ENCODE measurements at places on chromosomes 7 and 10. TPM values are rescaled to one million over a fixed set of nuclear protein-coding genes. Genes with fewer than 3 reads are reported as not detected.

Gene GNAT3
- not detected for total RNA-seq

DNA sequence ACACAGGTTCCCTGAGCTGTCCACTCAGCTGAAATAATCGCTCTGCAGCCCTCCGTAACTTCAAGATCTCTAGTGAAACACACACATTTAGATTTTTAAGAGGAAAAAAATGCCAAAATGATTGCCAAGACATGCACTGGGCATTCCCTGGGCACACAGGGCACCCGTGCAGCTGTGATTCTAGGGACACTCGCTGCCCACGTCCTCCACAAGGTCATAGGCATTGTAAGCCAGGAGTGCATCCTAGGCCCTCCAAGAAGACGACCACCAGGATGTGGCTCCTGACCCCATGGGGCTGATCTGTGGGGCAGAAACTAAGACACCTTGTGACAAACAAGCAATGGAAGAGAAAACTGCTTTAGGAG, 563.3 kb downstream of the PTPRN2 start:
- no peak overlapping the region for H3K27ac ChIP-seq
- H3K4me1 ChIP-seq, result peaks cover 30% of the 10 kb centered on the region
- no peak overlapping the region for H3K4me3 ChIP-seq
- H3K36me3 ChIP-seq, result no peaks in the 10 kb centered on the region
- H3K27me3 ChIP-seq, result no peaks in the 10 kb centered on the region

DNA sequence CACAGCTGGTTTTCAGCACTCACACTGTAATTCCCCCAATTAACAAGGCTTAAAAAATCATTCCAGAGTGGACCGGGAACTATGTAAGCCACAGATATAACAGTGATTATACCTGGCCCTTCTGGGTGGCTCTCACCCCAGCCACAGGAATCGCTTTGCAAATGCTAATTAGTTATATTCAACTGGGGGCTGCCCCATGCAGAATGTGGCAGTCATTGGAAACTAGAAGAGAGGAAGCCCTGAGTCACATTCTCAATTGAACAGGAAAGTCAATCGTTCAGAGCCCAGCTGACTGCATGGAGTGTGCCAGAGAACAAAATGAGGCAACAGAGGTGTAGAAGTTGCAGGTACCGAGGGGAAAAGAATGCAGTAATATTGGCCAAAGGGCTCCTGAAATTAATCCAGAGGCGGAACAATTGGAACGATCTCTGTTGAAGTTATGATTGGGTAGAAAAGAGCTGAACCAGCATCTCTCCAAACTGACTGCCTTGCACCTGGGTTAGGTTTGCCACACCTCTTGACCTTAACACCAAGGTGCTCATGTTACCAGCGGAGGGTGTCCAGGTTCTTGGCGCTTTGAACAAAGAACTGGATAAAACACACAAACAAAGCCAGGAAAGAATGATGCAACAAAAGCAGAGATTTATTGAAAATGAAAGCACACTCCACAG, 909.7 kb upstream of the AUTS2 start:
- H3K36me3 ChIP-seq, result no peaks in the 10 kb centered on the region
- H3K27ac ChIP-seq, result no peak overlapping the region
- DNase-seq, result no peak
- no peak overlapping the region for H3K4me3 ChIP-seq

GRCh38 chr10:8639486-8640185, 585.1 kb downstream of the GATA3 start:
- no peak for DNase-seq
- H3K36me3 ChIP-seq, result no peaks in the 10 kb centered on the region
- H3K27ac ChIP-seq, result no peak overlapping the region
- H3K4me3 ChIP-seq, result no peak overlapping the region
- H3K27me3 ChIP-seq, result no peaks in the 10 kb centered on the region

DNA sequence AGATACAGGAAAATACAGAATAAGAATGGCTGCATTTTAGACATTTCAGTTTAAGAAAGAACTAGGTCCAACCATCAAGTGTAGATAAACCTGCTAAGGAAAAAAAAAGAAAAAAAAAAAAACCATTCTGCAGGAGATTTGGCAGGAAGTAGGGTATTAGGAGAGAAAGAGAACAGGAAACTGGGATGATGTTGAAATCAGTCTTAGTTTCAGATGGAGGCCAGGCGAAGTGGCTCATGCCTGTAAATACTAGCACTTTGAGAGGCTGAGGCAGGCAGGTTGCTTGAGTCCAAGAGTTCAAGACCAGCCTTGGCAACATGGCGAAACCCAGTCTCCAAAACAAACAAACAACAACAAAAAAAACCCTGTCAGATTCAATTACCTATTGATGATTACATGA, 120.2 kb downstream of the RAB11FIP2 start:
- no peaks in the 10 kb centered on the region for H3K4me1 ChIP-seq
- H3K27me3 ChIP-seq, result no peaks in the 10 kb centered on the region
- no peak overlapping the region for H3K4me3 ChIP-seq
- no peak for DNase-seq

DNA sequence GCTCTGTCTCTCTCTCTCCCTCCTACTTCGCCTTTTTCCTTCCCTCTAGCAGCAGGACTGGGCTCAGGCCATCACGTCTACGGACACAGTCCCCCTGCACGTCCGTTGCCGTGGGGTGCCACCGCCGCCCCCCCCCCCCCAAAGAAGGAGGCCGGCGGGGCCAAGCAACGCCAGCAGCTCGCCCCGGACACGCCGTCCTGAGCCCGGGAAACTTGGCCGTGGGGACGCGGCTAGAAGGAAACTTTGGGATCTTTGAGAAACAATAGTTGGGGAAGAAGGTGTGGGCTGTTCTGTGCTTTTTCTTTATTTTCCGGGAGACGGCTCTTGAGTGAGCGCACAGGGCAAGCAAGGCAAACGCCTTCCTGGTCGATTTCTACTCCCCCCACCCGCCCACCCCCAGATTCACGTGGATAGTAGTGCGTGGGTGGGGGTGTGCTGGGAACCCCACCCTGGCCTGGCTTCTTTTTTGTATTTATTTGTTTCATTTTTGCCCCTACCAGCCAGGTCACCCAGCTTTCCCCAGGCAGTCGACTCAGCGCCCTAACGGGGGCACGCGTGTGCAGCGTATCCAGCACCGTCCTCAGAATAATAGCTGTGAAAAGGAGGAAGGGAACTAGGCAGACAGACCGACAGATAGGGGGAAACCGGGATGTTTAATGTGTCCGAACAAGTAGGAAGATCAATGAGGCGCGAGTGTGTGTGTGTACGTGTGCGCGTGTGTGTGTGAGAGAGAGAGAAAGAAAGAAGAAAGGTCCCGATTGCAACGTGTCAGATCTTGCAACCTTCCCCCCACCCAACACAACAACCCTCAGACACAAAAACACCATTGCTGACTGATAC, 1.4 kb downstream of the MXI1 start:
- peaks cover 15% of the 10 kb centered on the region for H3K27me3 ChIP-seq
- H3K4me3 ChIP-seq, result peak overlapping the region; percentile 90
- no peak for DNase-seq

DNA sequence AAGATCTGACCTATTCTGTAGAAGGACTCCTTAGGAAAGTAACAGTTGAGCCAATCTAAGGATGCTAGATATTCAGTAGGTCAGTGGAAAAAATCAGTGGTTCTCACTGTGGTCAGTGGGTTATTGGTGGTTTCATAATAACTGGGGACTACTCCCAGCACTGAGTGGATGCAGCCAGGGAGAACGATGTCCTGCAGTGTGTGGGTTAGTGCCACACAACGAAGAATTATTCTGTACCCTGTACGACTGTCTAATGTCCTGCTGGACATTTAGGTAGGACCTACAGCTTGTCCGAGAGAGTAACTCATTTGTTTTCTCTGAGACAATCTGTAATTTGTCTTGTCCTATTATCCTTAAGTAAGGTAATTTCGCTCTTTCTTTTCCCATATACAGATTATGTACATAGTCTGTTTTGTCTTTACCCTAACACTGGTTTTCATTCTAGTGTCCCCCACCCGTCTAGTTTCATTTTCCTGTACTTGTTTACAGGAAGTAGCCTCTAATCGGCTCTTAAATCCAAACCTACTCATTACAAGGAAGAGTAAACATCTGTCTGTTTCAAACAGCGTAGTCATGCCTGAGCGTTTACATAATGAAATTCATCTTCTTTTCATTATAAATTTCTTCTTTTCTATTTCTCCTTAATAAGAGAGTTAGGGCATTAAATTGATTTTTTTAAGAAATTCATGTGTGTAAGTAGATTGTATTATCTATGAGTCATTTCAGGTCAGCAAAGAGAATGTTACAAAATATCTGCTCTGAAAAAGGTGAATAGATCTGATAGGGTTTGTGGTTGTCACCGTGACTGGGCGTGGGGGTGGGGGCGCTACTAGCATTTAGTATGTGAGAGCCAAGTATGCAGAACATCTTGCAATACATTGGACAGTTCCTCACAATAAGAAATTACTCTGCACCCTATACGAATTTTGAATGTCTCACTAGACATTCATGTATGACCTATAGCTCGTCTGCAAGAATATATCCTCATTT, 8.3 kb upstream of the ZC3HAV1L start:
- peaks cover 11% of the 10 kb centered on the region for H3K4me1 ChIP-seq
- H3K27ac ChIP-seq, result no peak overlapping the region
- DNase-seq, result peak; percentile 16
- no peak overlapping the region for H3K4me3 ChIP-seq
- H3K27me3 ChIP-seq, result no peaks in the 10 kb centered on the region

DNA sequence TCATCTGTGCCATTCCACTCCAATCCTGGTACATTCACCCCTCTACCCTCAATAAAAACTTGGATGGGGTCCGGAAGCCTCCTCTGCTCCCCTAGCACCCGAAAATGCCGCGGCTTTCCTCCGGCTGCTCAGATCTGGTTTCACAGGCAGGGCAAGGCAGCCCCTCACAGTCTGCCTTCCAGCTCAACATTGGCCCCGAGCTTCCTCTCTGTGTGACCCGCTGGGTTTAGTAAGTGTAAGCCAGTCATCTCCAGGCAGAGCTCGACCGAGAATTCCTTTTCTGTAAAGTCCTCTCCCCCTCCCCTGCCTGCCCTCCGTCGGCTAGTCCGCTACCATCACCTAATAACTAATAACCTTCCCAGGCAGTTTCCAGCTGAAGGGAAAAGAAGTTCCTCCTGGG, 3.4 kb downstream of the INHBA start:
- H3K36me3 ChIP-seq, result no peaks in the 10 kb centered on the region
- H3K4me3 ChIP-seq, result no peak overlapping the region
- H3K27ac ChIP-seq, result no peak overlapping the region

- DNase-seq, result no peak
- H3K4me3 ChIP-seq, result no peak overlapping the region
- H3K27ac ChIP-seq, result no peak overlapping the region
- no peaks in the 10 kb centered on the region for H3K36me3 ChIP-seq
These were observed 2.0 kb downstream of the SEMA3D start for GRCh38 chr7:85184599-85185423.

DNA sequence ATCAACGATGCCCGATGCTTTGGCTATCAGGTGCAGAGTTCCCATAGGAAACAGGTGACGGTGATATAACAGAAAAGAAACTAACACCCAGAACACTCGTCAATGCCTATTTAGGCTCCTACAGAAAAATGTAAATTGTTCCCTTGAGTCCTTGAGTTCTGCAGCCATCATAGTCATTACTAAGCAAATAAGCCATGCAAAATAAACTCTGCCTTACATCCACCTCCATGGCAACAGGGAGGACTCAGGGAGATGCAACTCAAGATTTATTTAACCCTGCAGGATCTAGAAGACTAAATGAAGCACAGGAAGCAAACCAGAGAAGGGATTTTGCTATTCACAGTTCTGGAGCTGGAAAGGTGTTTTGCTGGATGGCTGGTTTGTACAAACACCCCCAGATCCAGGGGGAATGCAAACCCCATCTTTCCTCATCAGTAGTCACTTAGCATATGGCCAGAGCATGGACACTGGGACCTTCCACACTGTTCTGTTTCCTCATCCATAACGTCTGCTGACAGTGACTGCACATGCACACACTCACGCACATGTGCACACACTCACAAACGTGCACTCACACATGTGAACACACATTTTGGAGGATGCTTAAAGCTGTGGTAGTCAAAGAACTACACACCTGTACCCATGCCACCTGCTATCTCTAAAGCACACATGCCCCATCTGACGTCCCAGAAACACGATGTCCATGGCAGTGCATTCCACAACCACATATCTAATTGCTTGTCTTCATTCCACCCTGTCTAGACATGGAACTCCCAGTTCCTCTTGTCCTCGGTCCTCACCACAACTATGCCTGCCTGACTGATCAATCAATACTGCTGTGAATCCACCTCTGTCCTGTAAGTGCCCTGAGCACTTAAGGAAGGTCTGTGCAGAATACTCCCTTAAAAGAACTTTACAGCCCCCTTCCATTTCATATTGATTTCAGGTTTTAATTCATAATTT, 178.2 kb downstream of the COBL start:
- no peaks in the 10 kb centered on the region for H3K36me3 ChIP-seq
- DNase-seq, result no peak
- H3K4me1 ChIP-seq, result no peaks in the 10 kb centered on the region
- no peak overlapping the region for H3K27ac ChIP-seq
- no peak overlapping the region for H3K4me3 ChIP-seq
- H3K27me3 ChIP-seq, result no peaks in the 10 kb centered on the region

- H3K4me3 ChIP-seq, result no peak overlapping the region
- H3K36me3 ChIP-seq, result no peaks in the 10 kb centered on the region
- H3K27ac ChIP-seq, result no peak overlapping the region
- no peak for DNase-seq
These were observed 53.6 kb downstream of the AKR1B1 start for GRCh38 chr7:134405299-134405698.

DNA sequence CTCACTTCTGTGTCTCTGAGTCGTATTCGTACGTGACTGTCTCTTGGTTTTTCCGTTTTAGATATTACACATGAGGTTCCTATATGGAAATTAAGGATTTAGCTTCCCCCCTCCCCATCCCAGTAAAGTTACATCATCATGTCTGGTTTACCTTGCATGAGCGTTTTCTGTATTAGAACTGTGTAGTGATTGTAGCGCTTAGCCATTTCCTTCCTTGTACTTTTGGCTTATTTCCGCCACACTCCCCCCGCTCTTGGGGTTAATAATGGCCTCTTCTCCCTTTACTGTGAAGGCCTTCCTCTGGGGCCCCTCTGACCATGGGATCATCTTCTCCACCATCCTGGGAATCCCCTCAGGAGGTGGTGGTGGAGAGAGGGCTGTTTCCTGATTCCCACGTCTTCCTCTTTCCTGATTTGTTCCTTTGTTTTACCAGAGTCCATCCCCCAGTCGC, 27.2 kb upstream of the AP5Z1 start:
- no peak overlapping the region for H3K4me3 ChIP-seq
- no peak for DNase-seq
- H3K27ac ChIP-seq, result no peak overlapping the region
- no peaks in the 10 kb centered on the region for H3K27me3 ChIP-seq
- H3K4me1 ChIP-seq, result peaks cover 41% of the 10 kb centered on the region

Gene PNPLA8
- total RNA-seq, result 11.4 TPM

DNA sequence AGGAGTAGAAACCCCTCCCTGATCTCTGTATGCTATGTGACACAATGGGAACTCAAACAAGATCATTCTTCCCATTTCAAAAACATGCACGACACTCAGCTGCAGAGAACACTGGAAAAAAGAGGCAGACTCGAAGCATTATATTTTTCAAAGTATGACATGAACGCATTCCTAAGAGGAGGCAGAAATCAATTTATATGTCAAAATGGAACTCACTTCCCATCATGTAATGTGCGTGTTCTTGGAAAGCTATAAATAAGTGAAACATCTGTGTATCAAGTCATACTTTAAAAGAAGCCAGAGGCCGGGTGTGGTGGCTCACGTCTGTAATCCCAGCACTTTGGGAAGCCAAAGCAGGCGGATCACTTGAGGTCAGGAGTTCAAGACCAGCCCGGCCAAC, 142.7 kb downstream of the ICA1 start:
- H3K4me1 ChIP-seq, result no peaks in the 10 kb centered on the region
- no peaks in the 10 kb centered on the region for H3K27me3 ChIP-seq
- H3K27ac ChIP-seq, result no peak overlapping the region
- no peak for DNase-seq

GRCh38 chr7:21923658-21924057, 22.0 kb downstream of the CDCA7L start:
- H3K4me3 ChIP-seq, result no peak overlapping the region
- H3K27ac ChIP-seq, result no peak overlapping the region
- no peaks in the 10 kb centered on the region for H3K4me1 ChIP-seq
- DNase-seq, result no peak
- H3K27me3 ChIP-seq, result no peaks in the 10 kb centered on the region

All from HepG2 (cell line).